ENCODE measurements at places on chromosomes 3 and 15.

DNA sequence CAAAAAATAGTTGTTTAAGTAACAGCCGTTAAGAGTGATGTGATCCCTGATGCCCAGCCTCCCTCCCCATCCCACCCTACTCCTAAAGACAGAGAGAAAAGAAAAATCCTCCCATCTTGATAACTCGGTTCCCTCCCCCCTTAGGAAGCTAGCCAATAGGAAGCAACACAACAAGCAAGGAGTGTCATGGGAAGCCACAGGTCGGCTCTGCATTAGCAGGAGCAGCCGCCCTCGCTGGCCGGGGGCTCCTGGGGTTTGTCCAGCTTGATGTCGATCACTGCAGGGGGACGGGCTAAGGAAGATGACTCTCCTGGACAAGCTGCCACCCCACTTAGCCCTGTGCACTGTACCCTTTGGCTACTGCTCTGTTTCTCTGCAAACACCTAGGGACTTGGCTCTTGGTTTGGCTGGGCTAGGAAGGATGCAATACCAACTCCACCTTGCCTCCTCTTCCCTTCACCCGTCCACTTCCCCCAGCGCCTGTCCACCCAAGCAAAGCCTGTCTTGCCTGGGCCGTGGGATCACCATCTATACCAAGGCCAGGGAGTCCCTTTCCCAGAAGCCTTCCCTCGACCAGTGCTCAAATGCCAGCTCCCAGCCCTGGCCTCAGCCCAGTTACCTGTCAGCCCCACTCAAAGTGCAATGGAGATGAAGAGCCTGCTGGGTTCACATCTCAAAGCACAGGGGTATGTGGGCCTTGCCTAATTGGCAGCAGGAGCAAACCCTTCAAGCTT lies 23.1 kb downstream of the SRPRB start:
- DNase-seq = no peak

DNA sequence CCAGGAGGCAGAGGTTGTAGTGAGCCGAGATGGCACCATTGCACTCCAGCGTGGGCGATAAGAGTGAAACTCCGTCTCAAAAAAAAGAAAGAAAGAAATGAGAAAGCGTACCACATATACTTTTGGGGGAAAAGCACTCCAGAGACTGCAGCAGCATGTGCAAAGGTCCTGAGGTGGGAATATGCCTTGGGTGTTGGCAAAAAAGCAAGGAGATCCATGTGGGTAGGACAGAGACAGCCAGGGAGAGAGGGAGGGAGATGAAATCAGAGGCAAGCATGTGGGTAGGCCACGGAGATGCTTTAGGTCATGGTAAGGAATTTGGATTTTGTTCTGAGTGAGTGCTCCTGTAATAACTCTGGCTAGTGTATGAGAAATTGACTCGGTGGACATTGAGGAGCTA lies 3.7 kb upstream of the SH3BP5 start:
- DNase-seq = no peak

- peak; percentile 31 for DNase-seq
Measured at GRCh38 chr3:36729204-36730056, 34.9 kb downstream of the DCLK3 start.

DNA sequence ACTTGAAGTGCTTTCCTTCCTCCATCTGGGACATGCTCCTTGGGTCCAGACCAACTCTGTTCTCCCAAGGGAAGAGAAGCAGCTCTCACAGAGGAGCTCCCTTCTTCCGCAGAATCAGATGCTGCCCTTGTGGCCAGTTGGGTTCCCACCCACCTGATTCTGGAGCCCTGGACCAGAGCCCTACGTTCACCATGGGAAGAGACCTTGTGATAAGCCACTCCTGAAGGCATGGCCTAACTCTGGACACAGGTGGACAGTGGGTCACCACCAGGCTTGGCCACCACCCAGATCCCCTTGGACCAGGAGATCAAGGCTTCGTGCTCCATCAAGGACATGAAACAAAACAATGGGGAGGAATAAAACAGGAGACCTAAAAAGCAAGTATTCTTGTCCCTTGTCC lies 172.2 kb downstream of the RPLP1 start:
- DNase-seq = no peak

DNA sequence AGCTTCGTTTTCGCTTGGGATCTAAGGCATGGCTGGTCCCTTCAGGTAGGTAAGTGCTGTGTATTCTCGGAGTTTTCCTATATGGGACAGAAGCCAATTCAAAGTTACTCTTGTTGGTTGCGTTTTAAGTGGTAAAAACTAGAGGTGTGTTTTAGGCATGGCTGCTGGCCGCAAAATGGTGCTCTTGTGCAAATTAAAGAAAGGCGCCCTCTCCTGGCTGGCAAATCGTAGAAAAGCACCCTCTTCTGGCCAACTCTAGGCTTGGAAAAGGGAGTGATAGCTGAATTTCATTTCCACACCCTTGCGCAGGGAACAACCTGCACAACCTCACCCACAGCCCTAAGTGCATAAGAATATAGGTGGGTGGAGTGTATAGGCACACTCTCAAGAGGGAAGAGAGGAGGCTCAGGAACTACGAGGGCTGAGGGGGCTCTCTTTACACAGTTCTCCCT lies 23.5 kb downstream of the DRD3 start:
- DNase-seq = peak; percentile 32

- DNase-seq = no peak
Measured at GRCh38 chr15:58628206-58628947, 121.1 kb downstream of the ADAM10 start.

DNA sequence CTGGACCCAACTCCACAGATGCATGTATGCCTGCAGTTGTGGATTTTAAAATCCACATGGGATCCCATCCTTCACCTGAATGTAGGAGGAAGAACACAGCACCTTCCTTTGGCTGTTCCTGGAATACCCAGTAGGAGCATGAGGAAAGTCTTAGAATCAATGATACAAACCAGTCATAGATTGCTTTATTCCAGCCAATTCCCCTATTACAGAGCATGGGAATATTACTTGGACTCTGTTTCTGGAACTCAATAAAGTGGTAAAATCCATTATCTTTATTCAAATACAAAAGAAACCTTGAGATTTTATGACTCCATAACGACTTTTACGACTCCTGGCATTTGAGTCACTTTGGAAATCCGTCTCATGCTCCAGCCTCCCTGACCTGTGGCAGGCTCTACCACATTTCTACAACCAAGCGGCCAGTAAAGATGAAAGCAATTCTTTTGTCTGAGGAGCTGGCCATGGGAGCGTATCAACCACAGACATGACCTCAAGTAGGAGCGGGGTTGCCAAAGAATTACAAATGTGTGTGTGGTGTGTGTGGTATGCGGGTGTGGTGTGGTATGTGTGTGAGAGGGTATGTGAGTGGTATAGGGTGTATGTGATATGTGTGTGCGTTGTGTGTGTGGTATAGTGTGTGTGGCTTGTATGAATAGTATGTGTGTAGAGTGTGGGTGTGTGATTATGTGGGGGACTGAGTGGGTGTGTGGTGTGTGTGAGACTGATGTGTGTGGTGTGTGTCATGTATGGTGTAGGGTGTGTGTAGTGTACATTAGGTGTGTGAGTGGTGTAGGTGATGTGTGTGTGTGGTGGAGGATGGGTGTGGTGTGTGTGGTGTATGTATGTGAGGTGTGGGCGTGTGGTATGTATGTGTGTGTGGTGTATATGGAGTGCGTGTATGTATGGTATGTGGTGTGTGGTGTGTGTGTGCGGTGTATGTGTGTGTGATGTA lies 40.0 kb downstream of the ARRDC4 start:
- DNase-seq = no peak

- peak; percentile 91 for DNase-seq
Measured at GRCh38 chr15:31434588-31435260, 108.1 kb downstream of the KLF13 start.

- no peak for DNase-seq
Measured at GRCh38 chr3:55780913-55781312, 293.8 kb upstream of the WNT5A start.

GRCh38 chr3:133236901-133237300 lies 163.0 kb upstream of the BFSP2 start:
- no peak for DNase-seq

DNA sequence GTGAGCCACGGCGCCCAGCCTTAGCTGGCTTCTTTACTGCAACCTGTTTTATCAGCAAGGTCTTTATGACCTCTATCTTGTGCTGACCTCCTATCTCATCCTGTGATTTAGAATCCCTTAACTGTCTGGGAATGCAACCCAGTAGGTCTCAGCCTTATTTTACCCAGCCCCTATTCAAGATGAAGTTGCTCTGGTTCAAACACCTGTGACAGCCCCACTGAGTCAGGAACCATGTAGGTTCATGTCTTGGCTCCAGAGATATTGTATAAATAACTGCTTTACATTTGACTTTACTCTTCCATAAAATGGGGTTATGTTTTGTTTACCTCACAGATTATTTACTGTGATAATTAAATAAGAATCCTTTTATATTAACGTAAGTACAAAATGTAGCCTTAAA lies 27.1 kb upstream of the ANO10 start:
- no peak for DNase-seq

- DNase-seq = no peak
Measured at GRCh38 chr3:114231616-114232015, 5.8 kb downstream of the ZNF80 start.

DNA sequence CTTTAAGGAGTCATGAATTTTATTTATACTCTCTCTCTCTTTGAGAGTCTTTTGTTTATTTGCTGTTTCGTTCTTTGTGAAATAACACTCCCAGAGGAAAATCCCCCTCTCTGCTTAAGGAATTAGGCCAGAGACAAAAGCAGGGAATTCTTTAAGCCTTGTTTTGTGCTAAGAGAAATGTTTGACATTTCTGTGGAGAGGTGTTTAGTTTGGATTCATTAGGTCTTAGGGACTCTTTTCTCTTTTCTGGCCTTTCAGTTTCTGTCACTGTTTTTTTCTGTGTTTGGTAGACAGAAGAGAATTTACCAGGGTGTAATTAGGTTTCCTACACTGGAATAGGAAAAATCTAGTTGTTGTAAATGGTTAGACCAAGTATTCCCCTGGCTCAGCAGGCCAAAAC lies 241.8 kb upstream of the NR2F2 start:
- DNase-seq = no peak

DNA sequence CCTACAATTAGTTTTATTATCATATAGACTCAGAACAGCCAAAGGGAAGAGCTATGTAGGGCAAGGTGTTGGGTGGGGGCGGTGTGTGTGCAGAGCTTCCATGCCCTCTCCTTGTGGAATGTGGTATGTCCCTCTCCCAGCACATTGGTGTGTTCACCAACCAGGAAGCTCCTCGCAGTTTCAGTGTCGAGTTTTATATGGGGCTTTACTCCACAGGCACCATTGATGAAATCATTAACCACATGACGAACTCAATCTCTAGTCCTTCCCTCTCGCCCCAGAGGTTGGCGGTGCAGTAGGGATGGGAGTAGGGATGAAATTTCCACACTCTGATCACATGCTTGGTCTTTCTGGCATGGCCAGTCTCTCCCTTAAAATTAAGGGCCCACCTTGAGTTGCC lies 13.6 kb upstream of the SRP14 start:
- no peak for DNase-seq

GRCh38 chr3:154818676-154819255 lies 261.4 kb upstream of the MME start:
- DNase-seq = no peak

DNA sequence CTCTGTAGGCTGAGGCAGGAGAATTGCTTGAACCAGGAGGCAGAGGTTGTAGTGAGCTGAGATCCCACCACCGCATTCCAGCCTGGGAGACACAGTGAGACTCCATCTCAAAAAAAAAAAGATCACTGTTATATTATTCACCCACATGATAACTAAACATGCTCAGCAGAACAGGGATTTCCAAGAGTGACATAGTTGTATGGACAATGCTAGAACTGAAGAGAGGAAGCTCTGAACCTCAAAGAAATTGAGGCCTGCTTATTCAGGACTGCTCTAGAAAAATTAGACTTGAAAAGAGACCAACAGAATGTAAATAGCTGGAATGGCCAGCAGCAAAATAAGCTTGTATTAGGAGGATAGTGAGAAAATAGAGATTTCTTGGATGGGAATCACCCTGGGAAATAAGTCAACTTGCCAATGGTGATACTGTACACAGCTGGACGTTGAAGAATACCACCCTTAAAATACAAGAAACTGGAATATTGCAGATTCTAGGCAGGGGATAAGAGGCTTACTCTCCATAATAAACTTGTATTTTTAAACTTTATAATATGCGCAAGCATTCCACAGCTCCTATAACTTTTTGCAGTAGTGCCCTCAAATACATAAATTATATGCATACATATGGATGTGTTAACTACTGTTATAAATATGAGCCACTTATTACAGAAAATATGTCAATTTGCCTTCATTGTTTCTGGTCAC lies 28.2 kb downstream of the PIK3CB start:
- no peak for DNase-seq

GRCh38 chr3:37943631-37944314 lies 46.8 kb upstream of the VILL start:
- no peak for DNase-seq

- DNase-seq = no peak
Measured at GRCh38 chr3:122886946-122887345, 92.1 kb downstream of the SLC49A4 start.

DNA sequence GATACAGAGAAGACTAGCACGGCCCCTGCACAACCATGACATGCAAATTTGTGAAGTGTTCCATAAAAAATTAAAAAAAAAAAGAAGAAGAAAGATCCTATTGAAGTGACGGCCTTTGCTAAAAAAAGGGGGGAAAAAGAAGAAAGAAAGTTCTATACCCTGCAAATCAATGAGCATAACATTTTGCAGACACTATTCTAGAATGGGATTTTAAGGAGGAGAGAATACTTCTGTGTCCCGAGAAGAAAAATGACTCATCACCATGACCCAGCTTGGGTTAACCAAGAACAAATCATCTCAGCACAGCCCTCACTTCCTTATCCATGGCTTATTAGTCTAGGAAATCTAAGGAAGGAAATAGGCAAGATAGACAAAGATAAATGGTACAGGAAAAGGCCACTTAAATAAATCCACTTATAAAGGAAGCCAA lies 7.4 kb upstream of the SH3BP5 start:
- DNase-seq = no peak

GRCh38 chr3:192409838-192410683 lies 317.3 kb downstream of the FGF12 start:
- DNase-seq = no peak

DNA sequence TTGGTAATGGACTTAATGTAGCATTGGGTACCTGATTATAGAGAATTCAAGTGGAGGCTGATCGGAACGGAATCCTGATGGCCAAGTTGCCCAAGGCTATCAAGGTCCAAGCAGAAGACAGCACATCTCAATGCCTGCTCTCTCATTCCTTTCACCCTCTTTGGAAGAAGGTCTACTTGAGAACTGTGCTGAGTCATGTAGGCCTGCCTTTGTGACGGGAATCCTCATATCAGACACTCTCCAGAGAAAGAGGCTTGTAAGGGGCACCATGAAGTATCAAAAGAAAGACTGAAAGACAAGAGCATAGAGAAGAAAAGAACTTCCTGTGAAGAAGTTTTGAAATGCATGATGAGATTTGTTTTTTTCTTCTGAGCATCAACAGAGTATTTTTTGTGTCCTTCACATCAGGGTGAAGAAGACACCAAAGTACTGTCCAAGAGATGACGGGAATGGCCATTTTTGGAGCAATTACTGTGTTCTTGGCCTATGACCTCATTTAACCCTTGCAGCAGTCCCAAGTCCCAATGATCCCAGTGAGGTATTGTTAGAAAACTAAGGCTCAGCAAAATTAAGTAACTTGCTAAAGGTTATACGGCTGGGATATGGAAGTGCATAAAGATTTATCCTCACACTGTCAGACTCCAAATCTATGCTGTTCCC lies 13.2 kb upstream of the LARP6 start:
- no peak for DNase-seq

GRCh38 chr3:102181175-102181920 lies 253.5 kb upstream of the ZPLD1 start:
- no peak for DNase-seq
